ENCODE measurements at places on chromosomes 13 and 19. TPM values are rescaled to one million over a fixed set of nuclear protein-coding genes. Genes with fewer than 3 reads are reported as not detected.

GRCh38 chr19:41551711-41552110 is 24.3 kb upstream of the CEACAM21 start:
- no peaks in the 10 kb centered on the region for H3K4me1 ChIP-seq
- H3K4me3 ChIP-seq, result no peak overlapping the region
- H3K36me3 ChIP-seq, result 0 out of 2 replicates have a peak, but pooled peaks cover 9% of the 10 kb centered on the region
- no peaks in the 10 kb centered on the region for H3K27me3 ChIP-seq
- DNase-seq, result no peak

DNA sequence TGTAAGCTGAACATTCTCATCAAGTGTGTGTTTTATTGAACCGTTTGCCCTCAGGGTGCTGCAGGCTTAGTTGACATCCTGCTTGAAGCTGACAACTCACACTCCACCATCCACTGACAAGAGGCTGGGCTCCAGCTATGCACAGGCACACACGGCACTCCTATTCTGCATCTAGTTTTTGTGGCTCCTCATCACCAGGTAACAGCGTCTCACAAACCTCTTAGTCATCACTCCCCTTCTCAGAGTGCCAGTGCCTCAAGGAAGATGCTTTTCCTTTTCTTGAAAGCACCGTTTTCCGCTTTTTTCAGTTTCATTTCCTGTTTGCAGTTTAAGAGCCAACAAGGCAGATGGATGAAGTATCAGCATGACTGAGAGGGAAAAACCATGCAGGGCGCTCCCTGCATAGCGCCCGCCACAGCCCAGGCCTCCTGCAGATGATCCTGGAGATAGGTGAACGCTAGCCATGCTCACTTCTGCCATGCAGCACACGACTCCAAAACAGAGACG is 491.2 kb downstream of the COG6 start:
- no peak overlapping the region for H3K4me3 ChIP-seq
- H3K27me3 ChIP-seq, result no peaks in the 10 kb centered on the region
- no peak for DNase-seq

DNA sequence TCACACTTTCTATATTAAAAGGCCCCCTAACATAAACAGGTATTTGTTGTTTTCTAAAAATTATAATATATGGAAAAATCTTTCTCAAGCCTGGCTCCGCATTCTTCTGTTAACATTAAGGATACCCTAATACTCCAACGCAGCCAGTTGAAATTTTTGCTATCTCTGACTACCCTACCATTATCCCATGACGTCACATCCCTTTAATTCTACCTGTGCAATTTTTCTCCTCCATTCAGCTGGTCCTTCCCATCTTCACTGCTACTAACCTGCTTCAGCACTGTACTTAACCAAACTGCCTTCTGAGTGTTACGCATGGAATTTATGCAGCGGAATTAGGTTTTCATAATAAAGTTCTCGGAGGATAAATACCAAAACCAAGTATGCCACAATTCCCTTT is 1.0 kb downstream of the MRPS31 start:
- peaks cover 6% of the 10 kb centered on the region for H3K36me3 ChIP-seq
- H3K27ac ChIP-seq, result no peak overlapping the region
- no peaks in the 10 kb centered on the region for H3K27me3 ChIP-seq
- no peak for DNase-seq

DNAAF3 gene
- 4.6 TPM for total RNA-seq

CBARP gene
- 25.6 TPM for total RNA-seq

GRCh38 chr13:92224825-92225224 is 826.4 kb downstream of the GPC5 start:
- H3K27ac ChIP-seq, result no peak overlapping the region
- H3K27me3 ChIP-seq, result no peaks in the 10 kb centered on the region
- DNase-seq, result no peak
- no peaks in the 10 kb centered on the region for H3K36me3 ChIP-seq
- no peak overlapping the region for H3K4me3 ChIP-seq
- H3K4me1 ChIP-seq, result no peaks in the 10 kb centered on the region

FSD1 gene
- total RNA-seq, result 53.9 TPM

GRCh38 chr13:35388441-35389355 is 87.8 kb downstream of the MAB21L1 start:
- no peaks in the 10 kb centered on the region for H3K36me3 ChIP-seq
- H3K27me3 ChIP-seq, result no peaks in the 10 kb centered on the region
- H3K4me3 ChIP-seq, result no peak overlapping the region
- H3K4me1 ChIP-seq, result no peaks in the 10 kb centered on the region

- no peaks in the 10 kb centered on the region for H3K27me3 ChIP-seq
- H3K4me3 ChIP-seq, result peak overlapping the region; percentile 22
- no peak for DNase-seq
Measured at GRCh38 chr13:40640845-40641458, 25.5 kb downstream of the FOXO1 start.

GRCh38 chr13:33710924-33711323 is 107.0 kb upstream of the RFC3 start:
- no peak overlapping the region for H3K4me3 ChIP-seq
- no peak overlapping the region for H3K27ac ChIP-seq
- H3K36me3 ChIP-seq, result peaks cover 10% of the 10 kb centered on the region
- no peaks in the 10 kb centered on the region for H3K27me3 ChIP-seq
- no peak for DNase-seq

GRCh38 chr19:1040476-1041271 is 767 bp downstream of the ABCA7 start:
- peaks cover 31% of the 10 kb centered on the region for H3K36me3 ChIP-seq
- H3K27me3 ChIP-seq, result no peaks in the 10 kb centered on the region
- no peaks in the 10 kb centered on the region for H3K4me1 ChIP-seq
- DNase-seq, result peak; percentile 97
- H3K27ac ChIP-seq, result no peak overlapping the region
- peak overlapping the region; percentile 82 for H3K4me3 ChIP-seq

GRCh38 chr13:105035092-105035491 is 1500.4 kb downstream of the EFNB2 start:
- H3K4me3 ChIP-seq, result no peak overlapping the region
- H3K4me1 ChIP-seq, result peaks cover 2% of the 10 kb centered on the region
- no peaks in the 10 kb centered on the region for H3K36me3 ChIP-seq

- H3K4me3 ChIP-seq, result no peak overlapping the region
- no peaks in the 10 kb centered on the region for H3K4me1 ChIP-seq
- H3K27ac ChIP-seq, result no peak overlapping the region
- no peaks in the 10 kb centered on the region for H3K27me3 ChIP-seq
- no peak for DNase-seq
Measured at GRCh38 chr13:106616729-106617128, 48.8 kb upstream of the ARGLU1 start.

- H3K4me1 ChIP-seq, result peaks cover 2% of the 10 kb centered on the region
- peak overlapping the region; percentile 87 for H3K4me3 ChIP-seq
- peak; percentile 98 for DNase-seq
- no peaks in the 10 kb centered on the region for H3K27me3 ChIP-seq
Measured at GRCh38 chr19:35140962-35141836, 1.9 kb upstream of the FXYD7 start.

DNA sequence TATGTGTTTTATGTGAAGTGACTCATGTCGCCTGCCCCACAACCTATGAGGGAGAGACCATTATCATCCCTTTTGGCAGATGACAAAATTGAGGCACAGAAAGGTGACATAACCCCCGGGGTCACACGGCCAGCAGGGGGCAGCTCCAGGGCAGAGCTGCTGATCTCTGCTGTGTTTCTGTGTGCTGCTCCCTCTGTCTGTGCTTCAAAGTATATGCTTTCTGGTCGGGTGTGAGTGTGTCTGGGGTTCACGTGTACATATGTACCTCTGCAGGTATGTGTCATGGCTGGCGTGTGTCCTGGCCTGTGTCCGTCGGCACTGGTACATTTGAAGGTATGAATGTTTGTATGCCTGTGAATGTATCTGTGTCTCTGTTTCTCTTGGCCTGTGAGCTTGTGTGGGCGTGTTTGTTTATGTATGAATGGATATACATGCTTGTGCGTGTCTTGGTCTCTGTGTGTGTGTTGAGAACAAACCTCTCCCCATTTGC is 7.1 kb downstream of the LIPE start:
- no peak overlapping the region for H3K4me3 ChIP-seq
- DNase-seq, result peak; percentile 74
- no peaks in the 10 kb centered on the region for H3K4me1 ChIP-seq

GRCh38 chr19:47411101-47411500 is 8.2 kb downstream of the MEIS3 start:
- H3K27me3 ChIP-seq, result no peaks in the 10 kb centered on the region
- H3K36me3 ChIP-seq, result peaks cover 17% of the 10 kb centered on the region
- H3K27ac ChIP-seq, result no peak overlapping the region

Data from H9 (cell line).